ENCODE measurements at places on chromosomes 5 and 9.

DNA sequence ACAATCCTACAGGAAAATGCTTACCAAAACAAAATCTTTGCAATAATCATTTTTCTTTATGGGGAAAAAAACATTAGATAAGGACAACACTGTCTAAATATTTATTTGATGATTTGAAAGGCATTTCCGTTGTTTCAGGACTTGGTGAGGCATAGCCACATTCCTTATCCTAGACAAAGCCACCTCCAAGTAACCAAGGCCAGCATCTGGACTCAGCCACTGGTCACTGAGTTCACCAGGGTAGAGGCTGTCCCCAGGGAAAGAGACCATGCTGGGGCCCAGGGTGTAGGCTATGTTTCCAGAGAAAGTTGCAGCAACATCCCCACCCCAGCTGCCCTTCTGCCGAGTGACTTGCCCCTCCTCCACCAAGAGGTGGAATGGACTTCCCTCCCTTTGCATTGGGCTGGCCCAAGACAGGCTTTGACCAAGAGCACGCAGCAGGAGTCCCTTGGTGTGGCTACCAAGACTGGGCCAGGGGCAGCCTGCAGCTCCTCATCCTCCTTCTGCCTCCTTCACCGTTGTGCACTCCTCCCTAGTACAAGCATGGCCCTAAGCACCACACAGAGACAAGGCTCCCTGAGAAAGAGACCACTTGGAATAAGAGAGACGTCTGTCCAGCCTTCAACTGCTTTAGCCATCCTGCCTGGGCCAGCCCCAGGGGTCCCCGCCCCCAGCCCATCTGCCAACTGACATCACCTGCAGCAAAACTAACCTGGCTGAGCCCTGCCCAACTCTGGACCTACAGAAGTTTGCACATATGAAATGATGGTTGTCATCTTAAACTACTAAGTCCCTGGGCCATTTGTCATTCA is 68.1 kb upstream of the SPIN1 start:
- DNase-seq, result no peak

GRCh38 chr5:37005252-37005651 is 128.7 kb downstream of the NIPBL start:
- DNase-seq, result no peak

DNA sequence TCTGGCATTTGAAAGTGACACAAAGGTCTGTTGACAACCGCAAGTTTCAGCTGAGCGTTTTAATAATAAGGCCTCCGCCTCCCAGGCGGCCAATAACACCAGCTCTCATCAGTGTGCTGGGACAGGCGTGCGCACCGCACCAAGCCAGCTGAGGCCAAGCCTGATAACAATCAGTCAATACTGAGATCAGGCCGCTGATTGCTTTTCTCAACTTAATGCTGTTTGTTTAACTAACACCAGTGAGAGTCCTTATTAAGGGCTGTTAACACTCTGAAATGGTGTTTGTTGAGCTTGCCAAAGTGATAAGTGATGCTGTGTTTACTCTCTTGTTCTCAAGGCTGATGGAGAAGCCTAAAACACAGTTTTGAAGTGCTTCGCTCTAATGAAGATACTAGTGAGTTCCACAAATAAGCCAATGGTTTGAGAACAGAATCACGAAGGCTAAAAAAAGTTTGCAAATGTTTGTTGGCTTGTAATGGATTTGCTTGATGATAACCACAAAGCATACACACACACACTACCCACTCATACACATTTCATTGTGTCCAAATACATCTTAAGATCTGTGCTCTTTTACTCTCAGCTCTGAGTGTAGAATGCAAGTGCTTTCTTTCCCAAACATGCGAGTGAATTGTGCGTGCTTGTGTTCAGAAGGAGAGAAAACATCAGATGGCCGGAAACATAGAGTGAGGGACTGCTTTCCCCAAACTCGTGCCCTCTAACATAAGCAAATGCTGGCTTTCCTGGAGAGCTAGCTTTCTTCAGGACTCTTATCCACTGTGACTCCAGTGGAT is 330.4 kb upstream of the KLF4 start:
- no peak for DNase-seq

GRCh38 chr5:123647066-123647465 is 135.1 kb downstream of the CSNK1G3 start:
- DNase-seq, result no peak

All from midbrain (tissue), 1 donor.